ENCODE measurements at places on chromosomes 13 and 19.

- no peak for DNase-seq
Measured at GRCh38 chr19:50838239-50838638, 4.9 kb upstream of the KLK15 start.

DNA sequence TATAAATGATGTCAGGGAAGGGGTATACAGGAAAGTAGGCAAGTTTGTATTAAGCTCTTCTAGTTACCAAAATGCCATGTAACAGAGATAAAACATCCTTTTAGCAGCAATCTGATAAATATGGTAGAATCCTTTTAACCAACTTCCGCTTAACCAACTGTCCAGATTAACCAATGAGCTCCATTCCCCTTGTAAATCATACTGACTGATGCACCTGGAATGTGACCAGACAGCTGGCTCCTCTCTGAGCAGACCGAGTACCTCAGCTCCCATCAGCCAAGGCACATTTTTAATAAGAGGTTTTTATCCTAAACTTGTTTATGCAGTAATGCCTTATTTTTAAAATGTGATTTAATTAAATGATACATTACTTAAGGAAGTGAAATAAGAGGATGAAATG is 66.4 kb downstream of the KLF12 start:
- no peak for DNase-seq

GRCh38 chr19:41435936-41436673 is 3.6 kb downstream of the DMAC2 start:
- no peak for DNase-seq

DNA sequence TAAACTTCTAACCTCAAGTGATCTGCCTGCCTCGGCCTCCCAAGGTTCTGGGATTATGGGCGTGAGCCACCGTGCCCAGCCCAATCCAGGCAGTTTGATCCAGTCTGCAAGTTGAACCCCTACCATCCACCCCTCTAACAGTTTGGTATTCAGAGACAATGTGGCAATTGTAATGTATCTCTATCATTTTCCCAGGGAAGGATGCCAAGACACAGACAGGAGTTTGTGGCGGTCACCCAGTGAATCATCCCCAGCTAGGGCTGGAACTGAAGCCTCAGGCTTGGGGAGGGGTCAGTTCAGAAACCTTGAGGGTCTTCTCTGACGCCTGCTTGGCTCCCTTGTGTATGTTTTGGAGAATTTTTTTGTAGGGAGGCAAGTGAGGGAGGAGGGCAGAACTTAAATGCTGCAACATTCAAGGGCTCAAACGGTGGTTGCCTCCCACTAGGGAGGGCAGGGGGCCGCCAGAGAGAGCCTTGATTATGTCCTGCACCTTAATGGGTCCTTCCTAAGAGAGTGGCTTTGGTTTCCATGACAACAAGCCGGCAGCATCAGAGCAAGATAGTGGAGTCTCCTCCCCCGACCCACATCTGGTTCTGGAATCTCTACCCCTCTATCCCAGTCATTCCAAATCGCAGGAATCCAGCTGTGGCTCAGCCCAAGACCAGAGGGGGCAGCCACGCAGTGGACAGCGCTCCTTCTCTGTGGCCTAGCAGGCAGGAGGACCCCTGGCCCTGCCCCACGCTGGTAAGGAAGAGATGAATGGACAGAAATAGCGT is 14.9 kb upstream of the FEM1A start:
- no peak for DNase-seq

Data from stimulated activated CD4-positive, alpha-beta T cell treated with anti-CD3 and anti-CD28 coated beads, Interleukin-4, amount 100 ng/mL, for 4 hours (primary cell).